Stimulated activated CD8-positive, alpha-beta memory T cell treated with anti-CD3 and anti-CD28 coated beads, Interleukin-4, amount 100 ng/mL, for 48 hours (primary cell): ENCODE measurements at places on chromosomes 16 and 17.

DNA sequence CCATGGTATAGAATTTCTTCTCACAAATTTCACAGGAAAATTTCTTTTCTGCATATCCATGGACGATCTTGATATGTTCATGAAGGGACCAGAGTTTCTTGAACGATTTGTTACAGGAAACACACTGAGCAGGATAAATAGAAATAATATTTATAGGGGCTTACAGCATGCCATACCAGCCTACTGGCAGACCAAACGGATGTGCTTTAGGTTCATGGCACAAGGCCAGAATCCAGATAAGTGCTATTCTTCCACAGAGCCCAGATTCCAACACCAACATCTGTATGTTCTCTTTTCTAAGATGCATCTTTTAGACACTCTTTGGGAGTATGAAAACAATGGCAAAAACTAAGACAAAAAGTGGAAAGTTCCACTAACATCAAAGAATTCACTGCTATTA is 49.3 kb downstream of the ZNF652 start:
- no peak for DNase-seq

DNA sequence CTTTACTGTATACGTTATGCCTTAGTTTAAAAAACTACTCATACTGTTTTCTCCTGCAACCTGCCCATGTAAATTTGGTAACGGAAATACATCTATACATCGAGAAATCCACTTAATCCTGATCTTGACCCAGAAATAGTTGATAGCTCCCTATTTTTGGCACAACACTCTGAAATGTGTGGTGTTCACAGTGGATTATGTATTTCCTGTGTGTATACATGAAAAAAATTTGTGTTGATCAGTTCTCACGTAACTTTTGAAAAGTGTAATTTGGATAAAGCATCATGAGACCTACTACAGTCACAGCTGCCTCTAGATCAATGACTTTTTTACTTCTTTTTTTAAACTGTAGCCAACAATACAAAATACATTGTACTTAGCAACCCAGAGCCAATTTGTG is 90.7 kb downstream of the VMP1 start:
- no peak for DNase-seq

- DNase-seq = no peak
These were observed 36.2 kb downstream of the ZNF778 start for GRCh38 chr16:89253548-89254287.

- DNase-seq = no peak
These were observed 137.4 kb upstream of the TNRC6C start for GRCh38 chr17:77821114-77821513.

- peak; percentile 60 for DNase-seq
These were observed 791 bp downstream of the MCRIP2 start for GRCh38 chr16:642189-643049.
